ENCODE measurements at places on chromosomes 3 and 15. TPM values are rescaled to one million over a fixed set of nuclear protein-coding genes. Genes with fewer than 3 reads are reported as not detected.

GPR62 gene
- polyA plus RNA-seq = 0.05 TPM

ISL2 gene
- 3.2 TPM for polyA plus RNA-seq

LTF gene
- polyA plus RNA-seq = not detected

CCDC13 gene
- 0.41 TPM for polyA plus RNA-seq

C3orf20 gene
- polyA plus RNA-seq = 0.03 TPM

ROBO2 gene
- polyA plus RNA-seq = not detected

PLSCR5 gene
- polyA plus RNA-seq = not detected

EFCAB12 gene
- polyA plus RNA-seq = 0.81 TPM

FSD2 gene
- not detected for polyA plus RNA-seq

GOLGA8G gene
- 0.03 TPM for polyA plus RNA-seq

ARL8B gene
- 50.4 TPM for polyA plus RNA-seq

SLC49A4 gene
- 9.3 TPM for polyA plus RNA-seq

DPPA4 gene
- not detected for polyA plus RNA-seq

TTLL13 gene
- 0.24 TPM for polyA plus RNA-seq

MAP6D1 gene
- 0.68 TPM for polyA plus RNA-seq

SPINK8 gene
- polyA plus RNA-seq = not detected

CAMP gene
- polyA plus RNA-seq = not detected

ATP8B4 gene
- 1.2 TPM for polyA plus RNA-seq

POPDC2 gene
- polyA plus RNA-seq = 0.54 TPM

- no peak for DNase-seq
Measured at GRCh38 chr3:139326707-139327106, 17.1 kb upstream of the MRPS22 start.

DNA sequence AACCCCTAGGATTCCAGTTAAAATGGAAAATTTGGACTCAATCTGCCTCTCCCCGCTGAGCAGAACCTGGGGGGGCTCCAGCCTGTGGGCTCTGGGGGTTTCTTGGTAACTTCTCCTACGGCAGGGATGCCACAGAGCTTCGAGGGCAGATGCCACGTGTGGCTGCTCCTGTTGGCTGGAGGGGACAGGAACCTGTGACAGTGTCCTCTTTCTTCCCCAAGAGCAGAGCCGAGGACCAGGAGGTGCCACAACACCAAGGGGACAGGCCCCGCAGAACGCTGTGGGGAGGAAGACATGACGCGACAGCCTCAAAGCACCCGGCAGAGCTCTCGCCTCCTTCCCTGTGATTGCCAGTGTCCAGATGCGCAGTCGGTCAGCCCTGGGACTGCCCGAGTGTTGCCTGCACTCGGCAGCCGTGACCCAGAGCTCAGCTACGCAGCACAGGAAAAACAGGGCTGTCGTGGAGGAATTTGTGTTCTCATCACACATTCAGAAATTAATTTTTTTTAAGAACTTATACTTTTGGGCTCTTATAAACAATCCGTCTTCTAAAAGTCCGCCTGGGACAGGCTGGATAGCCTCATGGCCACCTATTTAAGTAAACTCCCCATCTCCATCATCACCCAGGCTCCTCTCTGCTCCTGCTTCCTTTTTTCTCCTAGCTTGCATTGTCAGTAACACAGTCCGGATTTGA is 131.9 kb upstream of the MEF2A start:
- no peak for DNase-seq

GRCh38 chr3:47536221-47536891 is 22.8 kb upstream of the ELP6 start:
- DNase-seq = no peak

GRCh38 chr15:43498990-43499389 is 6.0 kb upstream of the TP53BP1 start:
- no peak for DNase-seq

DNA sequence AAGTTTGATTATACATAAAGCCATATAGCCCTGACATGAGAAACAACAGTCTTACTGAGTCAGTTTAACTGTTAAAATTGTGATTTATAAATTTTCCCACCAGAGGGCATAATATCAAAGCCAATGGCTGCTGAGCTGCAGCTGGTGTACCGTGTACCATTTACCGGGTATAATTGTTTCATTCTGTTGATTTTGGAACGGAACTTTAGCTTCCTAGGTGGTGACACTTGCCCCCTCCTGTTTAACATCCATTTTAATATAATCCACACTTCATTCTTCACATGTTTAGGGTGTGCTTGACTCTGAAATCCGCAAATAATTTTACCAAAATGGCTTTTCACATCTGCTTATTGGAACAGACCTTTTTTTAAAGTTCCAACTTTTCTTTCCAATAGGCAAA is 72.8 kb downstream of the SLC9A9 start:
- peak; percentile 65 for DNase-seq

DNA sequence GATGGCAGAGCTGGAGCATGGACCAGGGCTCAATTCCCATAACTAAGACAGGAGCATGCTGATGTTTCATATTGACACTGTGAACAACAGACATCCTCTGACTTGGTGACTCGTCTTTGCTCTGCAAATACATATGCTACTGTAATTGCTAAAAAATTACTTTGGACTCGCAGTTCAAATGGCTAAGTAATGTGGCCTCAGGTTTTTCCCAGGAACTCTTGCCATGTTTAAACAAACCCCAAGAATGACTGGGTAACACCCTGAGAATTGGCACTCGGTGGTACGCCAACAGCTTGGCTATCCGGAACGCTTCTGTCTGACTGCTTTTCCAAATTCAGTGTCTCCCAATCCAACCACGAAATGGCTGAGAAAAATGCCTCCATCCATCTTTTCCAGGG is 456.7 kb upstream of the THBS1 start:
- DNase-seq = no peak

DNA sequence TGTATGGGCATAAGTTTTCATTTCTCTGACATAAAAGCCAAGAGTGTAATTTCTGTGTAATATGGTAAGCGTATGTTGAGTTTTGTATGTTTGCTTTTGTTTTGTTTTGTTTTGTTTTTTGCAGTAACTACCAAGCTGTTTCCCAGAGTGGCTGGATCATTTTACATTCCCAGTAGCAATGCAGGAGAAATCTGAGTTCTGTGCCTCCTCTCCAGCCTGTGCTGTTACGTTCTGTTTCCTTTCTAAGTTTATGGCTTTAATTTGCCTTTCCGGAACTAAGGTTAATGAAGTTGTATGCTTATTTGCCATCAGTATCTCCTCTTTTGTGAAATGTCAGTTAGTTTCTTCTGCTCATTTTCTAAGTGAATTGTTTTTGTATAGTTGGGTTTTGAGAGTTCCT is 307.8 kb downstream of the GABRG3 start:
- no peak for DNase-seq

DNA sequence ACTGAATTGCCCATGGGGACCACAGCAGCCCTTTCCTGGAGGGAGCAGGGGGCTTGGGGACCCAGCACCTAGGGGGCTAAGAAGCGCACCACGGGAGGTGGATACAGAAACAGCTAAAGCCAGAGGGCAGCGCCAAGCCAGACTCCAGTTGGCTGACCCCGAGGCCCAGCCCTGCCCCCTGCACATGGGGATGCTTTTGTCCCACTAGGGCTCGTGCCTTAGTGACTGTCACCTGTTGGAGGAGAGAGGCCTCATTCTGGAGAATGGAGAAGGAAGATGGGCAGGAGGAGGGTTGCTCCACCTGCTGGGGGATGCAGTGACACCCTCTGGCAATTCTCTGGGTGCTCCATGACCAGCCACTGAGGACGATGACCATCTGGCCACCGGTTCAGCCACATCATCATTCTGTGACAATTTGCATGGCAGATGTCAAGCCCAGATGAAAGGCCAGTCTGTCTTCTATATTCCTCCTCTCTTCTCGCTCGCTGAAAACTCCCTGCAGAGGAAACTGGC is 167.8 kb upstream of the TLE3 start:
- no peak for DNase-seq

GRCh38 chr3:97692831-97693230 is 71.7 kb upstream of the ARL6 start:
- no peak for DNase-seq

DNA sequence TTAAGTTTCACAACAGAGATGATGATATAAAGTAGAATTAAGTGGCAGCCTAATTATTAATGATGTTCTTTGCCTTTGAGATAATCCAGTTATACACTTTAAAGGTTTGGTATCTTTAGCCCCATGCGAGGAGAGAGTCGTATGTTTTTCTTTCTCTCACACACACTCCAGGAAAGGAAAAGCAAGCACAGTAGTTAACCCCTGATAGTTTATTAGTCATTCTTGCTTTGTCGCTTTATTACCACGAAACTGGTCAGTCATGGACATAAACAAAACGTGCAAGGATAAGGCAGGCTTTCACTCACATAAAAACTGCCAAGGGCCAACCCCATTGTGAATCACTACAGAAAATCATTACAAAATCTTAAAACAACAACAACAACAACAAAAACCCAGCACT is 866.9 kb downstream of the FHIT start:
- no peak for DNase-seq

- DNase-seq = no peak
Measured at GRCh38 chr3:125115640-125116039, 59.8 kb upstream of the HEG1 start.

GRCh38 chr3:122013448-122013925 is 8.6 kb downstream of the ILDR1 start:
- DNase-seq = no peak

GRCh38 chr15:40081691-40082194 is 26.9 kb downstream of the BMF start:
- no peak for DNase-seq

DNA sequence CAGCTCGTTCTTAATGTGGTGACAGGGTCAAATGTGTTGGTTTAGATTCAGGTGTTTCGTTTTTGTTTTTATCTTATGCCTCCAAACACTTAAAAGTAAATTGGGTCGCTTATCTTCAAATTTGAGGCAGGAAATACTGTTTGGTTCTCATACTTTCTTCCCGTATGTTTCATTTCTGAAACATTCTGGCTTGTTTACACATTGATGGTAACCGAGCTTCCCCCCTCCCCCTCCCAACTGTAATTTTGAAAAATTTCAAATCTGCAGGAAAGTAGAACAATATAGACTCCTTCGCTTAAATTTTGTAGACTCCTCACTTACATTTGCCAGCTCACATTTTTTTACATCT is 64.9 kb downstream of the CMTM8 start:
- DNase-seq = no peak

GRCh38 chr15:59335207-59335786 is 37.4 kb downstream of the MYO1E start:
- no peak for DNase-seq

- no peak for DNase-seq
Measured at GRCh38 chr15:99250001-99250400, 620 bp upstream of the TTC23 start.

- no peak for DNase-seq
Measured at GRCh38 chr3:144189044-144189443, 217.4 kb downstream of the DIPK2A start.

DNA sequence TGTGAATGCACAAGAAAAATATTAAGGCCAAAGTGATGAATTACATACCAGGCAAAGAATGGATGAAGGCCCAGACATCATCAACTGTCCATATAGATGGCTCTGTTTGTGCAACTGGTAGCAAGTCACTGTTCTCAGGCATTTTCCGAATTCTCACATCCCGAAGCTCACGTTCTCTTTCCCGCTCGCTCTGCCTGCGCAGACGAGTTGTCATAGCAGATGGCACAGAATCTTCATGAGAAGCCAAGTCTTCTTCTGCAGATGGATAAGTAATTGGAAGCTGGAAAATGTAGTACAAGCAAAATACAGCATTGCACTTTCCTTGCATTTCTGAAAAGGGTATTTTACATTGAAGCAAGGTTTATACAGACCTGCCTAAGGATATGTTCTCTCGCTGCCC is 64.6 kb downstream of the GPR160 start:
- DNase-seq = no peak

DNA sequence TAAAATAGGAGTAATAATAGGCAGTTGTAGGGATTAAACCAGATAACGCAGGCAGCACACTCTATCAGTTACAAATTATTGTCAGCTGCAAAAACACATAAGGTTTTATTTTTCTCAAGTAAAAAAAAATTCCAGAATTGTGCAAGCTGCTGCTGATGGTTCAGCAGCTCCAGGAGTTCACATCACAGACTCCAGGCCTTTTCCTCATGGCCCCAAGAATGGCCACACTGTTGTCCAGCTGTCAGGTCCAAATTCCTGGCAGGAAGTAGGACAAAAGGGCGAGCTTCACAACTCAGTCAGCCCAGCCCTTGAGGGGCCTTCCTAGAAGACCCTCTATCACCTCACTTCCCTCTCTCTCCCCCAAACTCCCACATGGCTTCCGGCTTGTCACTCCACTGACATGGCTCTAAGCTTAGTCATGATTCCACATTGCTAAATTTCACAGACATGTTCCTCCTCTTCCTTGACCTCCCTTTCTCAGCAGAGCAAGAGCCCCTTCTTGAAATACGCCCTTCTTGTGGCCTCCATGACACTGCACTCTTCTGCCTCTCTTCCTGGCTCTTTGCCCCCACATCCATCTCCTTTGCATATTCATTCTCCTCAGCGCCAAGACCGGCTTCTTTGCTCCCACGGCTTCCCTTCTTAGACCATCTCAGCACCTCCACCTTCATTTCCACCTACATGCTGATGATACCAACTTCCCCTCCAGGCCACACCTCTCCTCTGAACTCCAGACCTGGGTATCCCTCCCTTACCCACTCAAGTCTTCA is 27.4 kb upstream of the FAM174B start:
- DNase-seq = no peak

- DNase-seq = no peak
Measured at GRCh38 chr3:125478326-125478725, 41.7 kb downstream of the SNX4 start.

DNA sequence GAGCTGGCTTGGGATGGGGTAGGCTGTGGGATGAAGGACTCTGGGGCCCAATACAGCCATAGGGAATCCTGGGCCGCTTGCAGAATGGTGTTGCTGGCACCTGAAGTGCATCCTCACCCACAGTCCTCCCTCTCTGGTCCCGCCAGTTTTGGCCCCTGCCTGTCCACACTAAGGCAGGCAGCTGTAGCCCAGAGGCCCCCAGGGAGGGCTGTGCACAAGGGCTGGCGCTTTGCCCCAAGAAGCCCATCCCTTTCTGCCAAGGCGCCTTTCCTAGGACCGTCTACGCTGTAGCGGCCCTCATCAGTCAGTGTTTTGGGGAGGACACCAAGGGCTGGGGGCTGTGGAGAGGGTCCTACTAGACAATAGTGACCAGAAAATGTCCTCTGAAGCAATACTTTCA is 116.2 kb upstream of the ABHD17C start:
- DNase-seq = no peak

DNA sequence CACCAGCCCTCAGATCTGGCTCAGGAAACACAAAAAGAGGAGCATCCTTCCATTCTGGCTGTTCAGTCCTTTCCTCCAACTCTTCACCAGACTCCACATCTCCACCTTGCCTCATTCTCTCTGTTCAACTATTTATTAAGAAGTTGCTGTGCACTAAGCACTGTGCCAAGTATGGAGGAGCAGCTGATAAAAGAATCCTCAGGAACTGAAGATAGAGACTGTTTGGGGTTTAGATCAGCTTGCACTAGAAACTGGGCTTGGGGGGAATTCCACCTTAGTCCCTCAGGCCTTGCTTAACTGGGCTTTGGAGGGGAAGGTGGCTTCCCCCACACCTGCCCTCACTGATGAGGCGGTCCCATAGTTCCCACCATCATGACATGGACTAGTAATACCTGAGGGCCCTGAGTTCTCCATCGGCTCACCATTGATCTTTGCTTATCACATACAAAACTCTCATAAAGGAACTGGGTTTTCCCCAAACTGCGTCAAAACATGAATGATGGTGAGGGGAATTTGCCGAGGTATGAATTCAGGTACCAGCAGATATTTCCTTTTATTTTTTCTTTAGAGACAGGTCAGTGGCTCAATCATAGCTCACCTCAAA is 1.7 kb upstream of the CCR8 start:
- no peak for DNase-seq

GRCh38 chr3:145959457-145960088 is 201.4 kb downstream of the PLOD2 start:
- DNase-seq = no peak

GRCh38 chr3:14600075-14600474 is 51.5 kb upstream of the CCDC174 start:
- DNase-seq = no peak
